Cortex of kidney (tissue), 1 donor: ENCODE measurements at places on chromosomes 3 and 15.

- DNase-seq: no peak
These were observed 1.3 kb upstream of the CTNNB1 start for GRCh38 chr3:41198046-41198445.

DNA sequence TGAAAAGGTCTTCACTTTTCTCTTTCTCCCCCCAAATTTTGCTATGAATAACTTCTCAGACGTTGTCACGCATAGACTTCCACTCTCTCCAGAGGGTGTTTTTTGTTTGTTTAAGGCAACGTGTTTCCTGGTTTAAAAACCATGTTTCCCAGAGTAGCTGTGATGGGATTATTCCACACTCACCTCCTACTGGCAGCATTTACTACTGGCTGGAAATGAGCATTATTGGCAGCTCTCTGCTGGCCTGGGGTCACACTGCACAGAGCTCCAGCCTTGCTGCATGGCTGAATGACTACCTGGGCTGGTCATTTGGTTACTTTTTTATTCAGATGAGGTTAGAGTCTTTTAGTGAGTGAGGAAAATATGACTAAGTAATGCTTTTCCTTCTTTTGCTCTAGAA lies 65.2 kb downstream of the RARB start:
- DNase-seq: no peak

GRCh38 chr15:51135276-51135675 lies 40.6 kb upstream of the TNFAIP8L3 start:
- no peak for DNase-seq

DNA sequence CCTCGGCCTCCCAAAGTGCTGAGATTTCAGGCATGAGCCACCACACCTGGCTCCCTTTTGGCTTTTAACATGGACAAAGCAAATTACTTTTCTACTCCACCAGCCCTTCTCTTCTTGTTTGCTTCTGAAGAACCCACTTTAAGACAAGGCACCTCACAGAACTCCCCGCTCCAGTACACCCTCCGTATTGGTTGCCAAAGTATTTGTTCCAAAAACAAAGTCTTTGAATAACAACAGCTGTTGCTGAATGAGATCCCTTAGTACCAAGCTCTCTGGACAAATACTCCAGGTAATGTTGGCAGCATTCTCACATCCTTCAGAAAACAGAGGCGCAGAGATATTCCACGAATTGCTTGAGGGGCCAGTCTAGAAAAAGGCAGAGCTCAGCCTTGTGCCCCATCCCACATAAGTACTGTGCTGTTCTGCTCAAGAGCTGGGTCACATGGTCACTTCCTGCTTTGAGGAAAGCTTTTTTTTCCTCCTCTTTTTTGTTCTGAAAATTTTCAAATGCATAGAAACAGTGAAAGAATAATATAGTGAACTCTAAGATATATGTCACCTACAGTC lies 7.3 kb upstream of the CHCHD6 start:
- DNase-seq: no peak

- no peak for DNase-seq
These were observed 79.2 kb upstream of the KLF13 start for GRCh38 chr15:31247404-31247803.

DNA sequence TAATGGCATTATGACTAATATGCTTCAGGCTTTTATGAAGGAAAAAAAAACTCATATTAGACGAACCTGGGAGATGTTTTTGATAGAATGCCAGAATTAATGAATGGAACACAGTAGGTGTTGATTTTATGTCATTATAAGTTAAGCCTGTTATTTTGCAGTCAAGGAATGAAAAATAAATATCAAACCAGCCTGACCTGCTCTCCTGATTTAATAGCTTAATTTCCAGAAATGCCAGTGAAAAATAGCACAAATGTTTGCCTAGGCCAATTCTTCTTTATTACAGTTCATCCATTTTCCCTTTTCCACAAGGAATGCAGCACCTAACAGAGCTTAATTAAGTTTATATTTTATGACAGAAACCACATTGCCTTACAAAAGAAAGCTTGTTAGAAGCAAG lies 292.0 kb downstream of the TBL1XR1 start:
- no peak for DNase-seq

- DNase-seq: no peak
These were observed 128.9 kb downstream of the KLF13 start for GRCh38 chr15:31455499-31455898.
